ENCODE measurements at places on chromosomes 2 and 18.

- no peak for DNase-seq
Observed at GRCh38 chr2:172434821-172435605, 7.6 kb downstream of the ITGA6 start.

DNA sequence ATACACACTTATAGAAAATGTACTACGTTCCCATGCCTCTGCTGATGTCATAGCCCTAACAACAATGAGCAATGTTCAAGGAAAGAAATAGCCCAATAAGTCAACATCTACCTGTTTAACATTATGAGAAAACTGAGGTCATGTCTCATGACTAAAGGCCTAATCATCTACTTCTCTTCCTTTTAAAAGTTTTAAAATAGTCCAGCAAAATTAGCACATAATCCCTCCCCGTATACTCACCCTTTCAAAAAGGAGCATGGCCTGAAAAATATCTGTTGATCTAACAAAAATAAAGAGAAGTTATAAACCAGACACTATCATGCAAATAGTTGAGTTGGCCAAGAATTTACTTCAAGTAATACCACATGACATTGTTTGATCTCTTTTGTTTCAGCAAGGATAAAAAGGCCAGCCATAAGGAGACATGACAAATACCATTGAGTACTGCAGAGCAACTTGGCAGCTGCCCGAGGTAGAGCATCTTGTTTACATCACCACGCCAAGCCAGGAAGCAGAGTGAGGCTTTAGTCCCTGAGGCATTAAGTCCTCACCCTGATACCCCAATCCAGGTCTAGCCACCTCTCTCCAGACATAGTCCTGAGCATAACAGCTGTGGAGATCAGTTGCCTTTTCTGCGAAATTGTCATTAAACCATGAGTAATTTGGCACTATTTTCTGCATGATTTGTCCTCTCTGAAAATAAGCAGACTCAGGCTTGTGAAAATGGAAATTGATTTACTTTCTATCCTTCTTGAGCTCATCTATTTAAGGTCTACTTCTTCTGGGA lies 137.4 kb upstream of the ETAA1 start:
- no peak for DNase-seq

- no peak for DNase-seq
Observed at GRCh38 chr2:2597712-2598111, 266.6 kb upstream of the MYT1L start.

DNA sequence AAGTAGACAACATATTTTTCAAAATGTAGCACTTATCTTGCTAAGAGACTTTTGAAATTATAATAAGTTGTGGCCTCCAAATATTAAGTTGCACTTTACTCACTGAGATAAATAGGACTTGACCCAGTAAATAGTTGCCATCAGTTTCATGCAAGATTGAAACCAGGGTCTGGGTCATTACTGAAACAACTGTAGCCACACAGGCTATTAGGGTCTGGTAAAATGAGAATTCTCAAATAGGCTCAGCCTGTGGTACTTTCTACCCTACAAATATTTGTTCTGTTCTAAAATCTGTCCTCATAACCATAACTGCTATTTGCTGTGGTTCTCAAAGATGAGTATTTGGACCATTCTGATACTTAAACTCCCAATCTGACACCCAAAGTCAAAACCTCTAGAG lies 115.4 kb upstream of the STK17B start:
- DNase-seq = no peak

DNA sequence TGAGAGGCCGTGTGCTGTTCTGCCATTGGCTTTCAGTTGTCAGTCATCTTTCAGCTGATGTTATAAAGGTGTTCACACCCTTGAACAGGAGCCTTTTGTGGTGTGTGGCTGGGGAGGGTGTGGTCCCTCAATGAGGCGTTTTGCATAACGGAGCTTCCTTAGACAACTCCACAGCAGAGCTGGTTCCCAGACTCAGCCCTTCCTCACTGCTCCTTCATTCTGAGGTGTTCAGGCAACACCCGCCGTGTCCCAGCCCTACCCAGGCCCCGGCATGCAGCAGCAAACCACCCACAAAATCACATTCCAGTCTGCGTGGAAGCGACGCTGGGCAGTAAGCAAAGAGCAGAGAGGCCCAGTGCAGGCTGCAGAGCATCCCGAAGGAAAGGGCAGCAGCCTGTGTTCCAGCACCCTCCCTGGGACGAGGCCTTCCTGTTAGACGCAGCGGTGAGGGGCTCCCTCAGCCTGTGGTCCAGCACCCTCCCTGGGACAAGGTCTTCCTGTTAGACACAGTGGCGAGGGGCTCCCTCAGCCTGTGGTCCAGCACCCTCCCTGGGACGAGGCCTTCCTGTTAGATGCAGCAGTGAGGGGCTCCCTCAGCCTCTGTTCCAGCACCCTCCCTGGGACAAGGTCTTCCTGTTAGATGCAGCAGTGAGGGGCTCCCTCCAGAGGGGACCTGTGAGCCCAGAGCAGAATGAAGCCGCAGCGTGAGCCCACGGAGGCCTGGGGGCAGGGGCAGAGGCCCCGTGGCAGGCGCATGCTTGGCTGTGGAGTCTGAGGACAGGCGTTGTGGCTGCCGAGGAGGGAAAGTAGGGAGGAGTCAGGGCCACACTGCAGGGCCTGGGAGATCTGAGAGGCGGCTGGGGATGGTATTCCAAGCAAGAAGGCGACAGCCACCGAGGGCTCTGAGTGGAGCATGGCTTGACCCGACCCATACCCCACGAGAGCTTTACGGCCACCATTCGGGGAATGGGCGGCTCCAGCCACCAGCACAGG lies 201.8 kb upstream of the HDAC4 start:
- DNase-seq = no peak

GRCh38 chr18:10055125-10055750 lies 141.4 kb downstream of the VAPA start:
- DNase-seq = no peak

- DNase-seq = no peak
Observed at GRCh38 chr2:149004836-149005235, 33.7 kb upstream of the LYPD6B start.

GRCh38 chr2:27891673-27892105 lies 1.2 kb downstream of the BABAM2 start:
- DNase-seq = no peak

DNA sequence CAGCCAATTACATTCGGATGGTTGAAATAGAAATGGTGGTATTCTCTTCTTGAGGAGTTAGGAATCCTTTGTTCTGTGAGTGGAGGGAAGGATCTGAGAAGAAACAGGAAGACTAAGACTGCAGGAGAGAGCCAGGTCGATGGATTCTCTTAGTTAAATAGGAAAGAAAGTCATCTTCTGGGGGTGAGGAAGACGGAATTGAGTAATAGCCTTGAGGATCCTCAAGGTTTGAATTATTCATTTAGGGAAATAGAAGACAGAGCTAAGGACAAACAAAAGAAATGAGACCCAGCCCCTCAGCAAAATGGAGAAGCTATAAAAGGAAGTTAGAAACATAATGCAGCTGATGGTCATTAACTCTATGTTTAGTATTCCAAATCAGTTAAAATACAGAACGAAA lies 1.8 kb downstream of the LAPTM4A start:
- DNase-seq = no peak

DNA sequence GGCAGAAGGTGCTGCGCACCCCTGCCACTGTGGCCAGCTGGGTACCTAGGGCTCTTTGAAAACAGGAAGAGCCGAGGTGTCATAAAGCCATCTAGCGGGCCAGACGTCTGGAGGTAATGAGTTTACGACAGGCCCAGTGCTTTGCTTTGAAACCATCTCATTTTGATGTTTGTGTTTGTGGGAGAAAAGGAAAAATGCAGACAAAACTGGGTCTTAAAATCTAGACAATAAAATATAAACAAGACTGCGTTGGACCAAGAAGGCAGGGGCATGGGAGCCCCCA lies 3.2 kb downstream of the HOXD9 start:
- no peak for DNase-seq

GRCh38 chr2:150156415-150156814 lies 331.1 kb downstream of the RND3 start:
- no peak for DNase-seq

DNA sequence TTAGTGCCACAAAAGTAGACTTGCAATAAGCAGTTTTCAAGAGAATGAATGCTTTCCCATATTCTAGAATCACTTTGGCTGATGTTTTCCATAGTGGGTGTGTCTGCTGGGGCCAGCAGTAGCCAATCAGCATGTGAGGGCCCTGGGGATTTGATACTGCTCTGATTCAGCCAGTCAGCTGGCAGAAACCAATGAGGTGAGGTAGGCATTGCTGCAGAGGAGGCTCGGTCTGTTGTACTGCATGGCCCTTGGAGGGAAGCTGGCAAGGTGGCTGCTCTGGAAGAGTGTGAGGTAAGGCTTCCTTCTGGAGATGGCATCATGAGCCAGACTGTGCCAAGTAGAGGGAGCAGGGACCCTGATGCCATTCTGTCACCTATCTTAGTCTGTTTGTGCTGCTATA lies 22.7 kb downstream of the TMEM87B start:
- no peak for DNase-seq

- no peak for DNase-seq
Observed at GRCh38 chr2:223000872-223001796, 50.9 kb upstream of the KCNE4 start.

- no peak for DNase-seq
Observed at GRCh38 chr2:176149481-176149938, 1.8 kb upstream of the HOXD4 start.

GRCh38 chr2:218761795-218762194 lies 20.2 kb upstream of the CYP27A1 start:
- DNase-seq = no peak

GRCh38 chr18:54515149-54515548 lies 75.9 kb upstream of the DYNAP start:
- no peak for DNase-seq

DNA sequence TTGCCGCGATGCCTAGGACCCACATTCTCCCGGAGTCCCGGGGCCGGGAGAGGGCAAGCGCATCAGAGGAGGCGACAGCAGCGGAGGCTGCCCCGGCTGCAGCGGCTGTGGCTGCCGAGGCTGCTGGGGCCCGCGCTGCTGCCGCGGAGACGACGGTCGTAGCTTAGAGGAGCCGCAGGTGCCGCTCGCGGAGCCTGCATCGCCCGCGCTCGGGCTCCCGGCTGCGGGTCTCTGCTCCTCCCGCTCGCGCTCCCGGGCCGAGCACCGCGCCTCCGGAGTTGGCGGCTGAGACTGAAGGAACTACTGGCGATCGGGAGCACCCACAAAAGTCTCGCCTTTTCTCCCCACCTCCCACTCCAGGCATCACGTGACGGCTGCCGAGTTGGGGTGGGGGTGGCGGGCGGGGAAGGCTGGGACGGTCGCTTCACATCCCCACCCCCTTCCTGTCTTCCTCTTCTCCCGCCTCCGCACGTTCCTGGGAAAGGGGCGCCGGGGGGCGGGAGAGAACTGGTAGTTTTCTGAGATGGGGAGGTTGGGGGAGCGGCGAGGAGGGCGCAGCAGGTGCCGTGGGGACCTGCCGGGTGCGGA lies at the start of gene LYPD1:
LYPD1 (minus strand) TSS at position 298 of the 588 bp plus-strand sequence; CDS start at position 25, 273 bp downstream.
- DNase-seq = no peak

DNA sequence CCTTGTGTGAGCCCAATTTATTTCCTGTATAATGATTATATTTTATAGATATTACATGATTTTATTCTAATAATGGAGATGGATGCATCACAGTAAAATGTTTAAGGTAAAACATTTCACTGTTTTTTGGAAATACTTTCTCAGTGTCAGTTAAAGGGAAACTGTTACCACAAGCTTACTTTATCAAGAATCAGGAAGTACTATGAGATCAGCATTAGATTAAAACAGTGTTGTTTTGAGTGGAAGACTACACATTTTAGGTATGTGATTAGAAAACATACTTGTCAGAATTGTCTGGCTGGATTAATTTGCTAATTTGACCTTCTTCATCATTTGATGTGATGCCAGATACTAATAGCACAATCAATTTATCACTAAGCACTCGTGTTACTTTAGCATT lies at the start of gene HRH4:
HRH4 (plus strand) TSS at position 250 of the 400 bp plus-strand sequence; CDS start at position 342, 92 bp downstream.
- DNase-seq = no peak

DNA sequence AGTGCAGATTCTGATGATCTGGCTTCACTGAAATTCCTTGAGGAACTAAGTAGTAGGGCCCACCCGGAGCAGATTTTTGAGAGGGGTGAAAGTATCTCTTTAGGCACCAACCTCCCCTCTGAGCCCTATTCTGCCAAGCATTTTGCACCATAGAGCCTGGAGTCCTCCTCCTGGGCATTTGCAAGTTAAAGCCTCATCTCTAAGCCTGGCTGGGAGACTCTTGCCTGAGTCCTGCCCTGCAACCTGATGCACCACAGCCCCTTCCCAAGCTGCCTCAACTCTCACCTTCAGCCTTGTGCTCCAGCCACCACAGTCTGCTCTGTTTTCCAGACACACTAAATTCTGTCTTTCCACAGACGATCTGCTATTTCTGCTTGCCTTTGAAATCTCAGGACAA lies 79.6 kb upstream of the PKDCC start:
- no peak for DNase-seq

DNA sequence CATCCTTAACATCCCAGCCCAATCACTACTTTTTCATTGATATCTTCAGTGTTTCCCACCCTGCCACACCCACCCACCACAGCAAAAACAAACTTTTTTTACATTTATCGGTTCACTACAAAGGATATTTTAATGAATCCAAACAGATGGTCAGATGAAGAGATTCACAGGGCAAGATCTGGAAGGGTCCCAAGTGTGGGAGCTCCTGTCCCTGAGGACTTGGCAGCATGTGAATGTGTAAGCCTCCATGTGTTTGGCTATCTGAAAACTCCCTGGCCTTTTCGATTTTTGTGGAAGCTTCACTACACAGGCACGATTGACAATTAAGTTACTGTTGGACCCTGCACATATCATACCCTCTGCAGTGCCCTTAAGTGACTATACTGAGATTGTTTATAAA lies 48.1 kb upstream of the CRIM1 start:
- DNase-seq = no peak

- no peak for DNase-seq
Observed at GRCh38 chr2:133342286-133343017, 225.8 kb downstream of the NCKAP5 start.

- DNase-seq = no peak
Observed at GRCh38 chr18:52054324-52054723, 285.7 kb upstream of the DCC start.

DNA sequence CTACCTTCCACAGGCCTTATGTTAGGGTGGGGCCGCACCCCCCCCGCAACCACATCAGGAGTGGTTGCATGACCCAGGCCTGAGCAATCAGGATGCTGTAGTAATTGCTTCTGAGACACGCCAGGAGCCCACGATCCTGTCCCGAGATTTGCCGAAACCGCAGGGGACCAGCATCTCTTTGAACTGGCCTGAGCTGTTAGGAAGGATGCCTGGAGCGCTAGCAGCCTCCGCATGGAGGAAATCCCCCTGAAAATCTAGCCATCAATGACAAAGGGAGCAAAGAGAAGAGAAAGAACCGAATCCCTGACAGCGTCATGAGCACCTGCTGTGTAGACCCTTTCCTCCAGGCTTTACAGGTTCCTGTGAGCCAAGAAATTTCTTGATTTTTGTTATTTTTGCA lies 8.7 kb upstream of the TEX44 start:
- DNase-seq = no peak

All from activated T-helper 1 cell treated with Interleukin-2 at 50 U/mL for 16 hours (primary cell).